ENCODE measurements at places on chromosomes 7 and 10. TPM values are rescaled to one million over a fixed set of nuclear protein-coding genes. Genes with fewer than 3 reads are reported as not detected.

The NEURL1 gene
- total RNA-seq: under 0.01 TPM

The IRF5 gene
- total RNA-seq: 0.56 TPM

The CRYGN gene
- total RNA-seq: 0.56 TPM

The PTN gene
- total RNA-seq: 8.2 TPM

Data from regular cardiac myocyte (primary cell).